Ureter (tissue), 1 donor: ENCODE measurements at places on chromosomes 2 and 18.

DNA sequence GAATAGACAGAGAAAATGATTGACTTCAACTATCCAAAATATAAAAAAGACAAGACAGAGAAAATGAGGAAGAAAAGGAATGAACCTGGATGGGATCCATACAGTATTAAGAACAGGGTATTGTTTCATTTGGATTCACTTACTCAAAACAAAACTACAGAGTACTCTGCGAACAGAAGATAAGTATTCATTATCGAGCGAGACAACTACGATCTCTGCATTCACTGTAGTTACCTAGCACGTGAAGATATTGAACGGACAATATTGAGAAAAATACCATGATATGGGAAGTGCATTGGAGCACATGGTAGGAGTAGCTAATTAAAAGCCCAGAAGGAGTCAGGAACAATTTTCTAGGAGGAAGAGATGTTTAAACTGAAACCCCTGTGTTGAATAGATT is 1.0 kb upstream of the ORC2 start:
- DNase-seq = no peak

- DNase-seq = no peak
Observed at GRCh38 chr18:59570796-59571195, 126.4 kb downstream of the CCBE1 start.

- DNase-seq = no peak
Observed at GRCh38 chr2:40090044-40090443, 311.0 kb upstream of the THUMPD2 start.

- DNase-seq = no peak
Observed at GRCh38 chr2:86441392-86441881, 266 bp downstream of the KDM3A start.
